ENCODE measurements at places on chromosomes 2 and 18. TPM values are rescaled to one million over a fixed set of nuclear protein-coding genes. Genes with fewer than 3 reads are reported as not detected.

ASB3 gene
- 71.9 TPM for total RNA-seq

GRCh38 chr2:11539317-11540147 is 5.7 kb downstream of the GREB1 start:
- DNase-seq: peak; percentile 44

DNA sequence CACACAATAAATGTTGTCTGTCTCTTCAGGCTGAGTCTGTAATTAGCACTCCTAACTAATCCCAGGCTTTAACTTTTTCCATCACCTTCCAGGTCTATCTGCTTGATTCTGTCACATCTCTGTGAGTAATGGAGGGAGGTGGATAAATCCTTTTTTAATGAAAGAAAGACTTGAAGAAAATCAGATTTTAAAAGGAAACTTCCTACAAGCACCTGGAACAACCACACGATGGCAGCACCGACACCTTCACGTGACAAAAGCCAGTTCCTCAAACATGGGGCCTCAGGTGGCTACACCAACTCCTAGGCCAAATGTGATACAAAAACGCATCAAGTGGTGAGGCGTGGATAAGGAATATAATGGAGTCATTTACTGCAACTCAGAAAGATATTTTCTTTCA is 41.8 kb downstream of the TGFBRAP1 start:
- peak; percentile 56 for DNase-seq

- DNase-seq: no peak
Observed at GRCh38 chr2:28652217-28652616, 99.4 kb upstream of the PPP1CB start.

POTEE gene
- 6.5 TPM for total RNA-seq

Measured in neural progenitor cell (in vitro differentiated cells).